Stimulated activated CD8-positive, alpha-beta memory T cell treated with anti-CD3 and anti-CD28 coated beads, Interleukin-2, amount 100 ng/mL, for 48 hours (primary cell): ENCODE measurements at places on chromosomes 6 and 20.

DNA sequence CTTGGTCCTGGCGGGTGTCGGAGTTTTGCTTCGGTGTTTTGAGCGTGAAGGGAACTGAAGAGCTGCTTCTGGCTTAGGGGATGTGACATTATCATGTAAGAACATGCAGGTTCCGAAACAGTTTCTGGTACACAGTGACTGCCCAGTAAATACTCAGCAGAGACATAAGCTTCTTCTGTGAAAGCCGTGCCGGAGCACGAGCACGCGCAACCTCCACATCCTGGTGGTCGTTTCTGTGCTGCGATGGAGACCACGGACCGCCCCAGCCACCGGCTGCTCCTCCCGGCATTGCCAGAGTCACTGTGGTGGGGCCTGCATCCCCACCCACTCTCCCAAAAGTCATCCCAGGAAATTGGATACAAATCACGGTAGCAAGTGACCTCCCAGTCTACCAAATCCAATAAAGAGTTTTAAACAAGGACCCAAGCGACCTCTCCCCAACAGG is 18.7 kb downstream of the KIF25 start:
- DNase-seq = no peak

- DNase-seq = no peak
Observed at GRCh38 chr6:3617192-3617631, 134.3 kb downstream of the PXDC1 start.

- DNase-seq = no peak
Observed at GRCh38 chr6:82589509-82590206, 226.0 kb downstream of the TPBG start.

DNA sequence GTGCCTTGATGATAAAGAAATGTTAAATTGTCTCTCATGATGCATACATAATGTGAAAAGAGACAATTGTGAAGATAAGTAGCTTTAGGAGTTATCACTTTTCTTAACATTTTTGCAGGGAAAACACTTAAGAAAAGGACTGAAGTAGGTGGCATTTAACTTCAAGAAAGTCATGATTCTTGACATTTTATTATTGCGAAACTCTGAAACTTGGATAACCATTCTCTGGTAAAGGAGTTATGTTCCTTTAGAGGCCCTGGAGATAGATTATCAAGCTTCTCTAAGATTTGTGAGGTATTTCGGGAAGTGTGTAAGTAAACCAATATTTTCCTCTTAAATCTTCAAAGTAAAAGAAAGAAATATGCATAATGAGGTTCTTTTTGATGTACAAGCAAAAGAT is 38.5 kb downstream of the HTR1B start:
- no peak for DNase-seq

DNA sequence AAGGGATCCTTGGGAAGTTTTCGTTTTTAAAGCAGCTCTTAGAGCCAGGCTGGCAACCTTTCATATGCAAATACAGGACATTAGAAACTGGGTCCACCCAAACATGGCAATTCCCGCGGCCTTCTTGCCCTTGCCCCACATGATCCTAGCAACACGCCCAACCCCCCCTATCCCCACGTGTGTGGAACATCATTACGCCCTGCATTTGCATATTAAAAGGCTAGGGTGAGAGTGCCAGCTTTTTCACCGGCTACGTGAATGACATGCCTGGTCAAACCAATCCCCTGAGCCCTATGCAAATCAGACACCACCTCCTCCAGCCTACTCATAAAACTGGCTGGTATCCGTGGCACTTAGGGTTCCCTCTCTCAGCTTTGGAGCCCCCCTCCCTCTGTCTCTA is 88.1 kb downstream of the TNFRSF21 start:
- DNase-seq = no peak

- DNase-seq = no peak
Observed at GRCh38 chr6:117110146-117110545, 155.2 kb upstream of the VGLL2 start.

DNA sequence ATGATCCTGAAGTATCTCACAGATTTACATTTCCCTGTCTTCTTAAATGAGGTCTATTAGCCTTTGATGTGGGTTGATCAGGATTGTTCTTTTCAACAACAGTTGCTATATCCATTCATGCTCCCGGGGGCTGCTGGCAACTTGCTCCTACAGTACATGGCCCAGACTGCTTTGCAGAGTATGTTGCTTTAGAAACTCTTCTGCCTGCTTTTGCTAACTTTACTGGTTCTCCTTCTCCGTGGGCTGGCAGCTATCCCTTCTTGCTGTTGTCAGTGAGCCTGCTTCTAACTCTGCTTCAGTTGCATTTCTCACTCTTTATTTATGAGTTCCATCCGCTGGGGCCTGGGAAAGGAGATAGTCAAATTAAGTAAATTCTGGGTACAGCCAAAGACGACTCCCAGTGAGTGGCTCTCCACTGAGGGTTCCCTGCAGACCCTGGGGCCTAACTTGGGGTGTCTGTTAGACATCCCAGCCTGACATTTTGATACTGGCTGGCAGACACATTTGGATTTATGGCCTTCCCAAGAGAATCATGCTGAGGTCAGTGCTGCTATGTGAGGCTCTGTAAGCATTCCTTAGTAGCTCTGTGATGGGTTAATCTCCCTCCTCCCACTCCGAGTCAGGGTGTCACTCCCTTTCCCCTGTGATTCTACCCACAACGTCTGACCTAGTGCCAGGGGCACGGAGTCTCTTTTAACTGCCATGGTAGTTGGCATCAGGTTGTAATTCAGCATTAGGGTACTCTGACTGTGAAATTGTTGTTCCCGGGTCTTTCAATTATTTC is 73.6 kb downstream of the SLX4IP start:
- DNase-seq = no peak

DNA sequence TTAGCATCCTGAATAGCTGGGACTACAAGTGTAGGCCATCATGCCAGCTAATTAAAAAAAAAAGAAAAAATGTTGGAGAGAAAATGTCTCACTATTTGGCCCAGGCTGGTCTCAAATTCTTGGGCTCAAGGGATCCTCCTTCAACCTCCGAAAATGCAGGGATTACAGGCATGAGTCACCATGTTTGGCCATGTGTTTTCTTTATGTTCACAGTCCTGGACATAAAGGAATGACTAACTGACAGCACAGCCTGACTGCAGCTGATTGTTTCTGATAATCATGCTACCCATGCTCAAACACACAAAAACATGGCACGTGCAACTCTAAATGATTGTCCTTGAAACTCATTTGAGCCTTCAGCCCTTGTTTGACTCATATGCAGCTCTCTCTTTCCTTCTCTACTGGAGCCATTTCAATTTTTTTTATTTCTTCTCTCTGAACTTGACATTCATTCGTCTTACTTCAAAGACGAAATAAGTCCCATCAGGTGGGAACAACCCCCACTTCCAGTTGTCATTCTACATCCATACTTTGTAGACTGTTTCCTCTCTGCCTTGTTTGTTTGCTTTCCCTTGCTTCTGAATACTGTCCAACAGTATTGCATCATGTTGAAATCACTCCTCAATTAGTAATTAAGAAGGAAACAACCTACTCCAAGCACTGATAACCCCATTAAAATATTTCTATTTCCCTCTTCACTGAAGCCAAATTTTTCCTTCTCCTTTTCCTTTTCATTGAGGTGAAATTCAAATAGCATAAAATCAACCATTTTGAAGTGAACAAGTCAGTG is 413.0 kb downstream of the BMP2 start:
- no peak for DNase-seq
